ENCODE measurements at places on chromosomes 7 and 10.

- no peak for DNase-seq
Measured at GRCh38 chr7:121610243-121610642, 214.1 kb upstream of the FAM3C start.

DNA sequence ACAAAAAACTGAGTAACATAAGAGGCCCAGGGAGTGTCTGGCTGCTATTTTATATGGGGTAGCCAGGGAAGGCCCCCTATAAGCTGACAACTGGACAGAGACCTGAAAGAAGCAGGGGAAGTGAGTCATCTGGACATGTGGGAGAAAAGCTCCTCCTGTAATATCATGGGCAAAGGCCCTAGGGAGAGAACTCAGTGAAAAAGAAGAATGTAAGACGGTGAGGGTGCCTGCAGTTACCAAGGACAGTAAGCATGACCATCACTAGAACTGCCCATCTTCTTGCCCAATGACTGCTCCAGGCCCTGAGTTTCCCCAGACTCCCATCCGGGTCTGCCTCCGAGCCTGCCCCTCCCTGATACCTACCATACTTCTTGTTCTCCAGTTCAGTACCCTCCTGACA is 2.3 kb downstream of the ELMO1 start:
- no peak for DNase-seq

GRCh38 chr10:7580520-7580919 is 86.2 kb downstream of the ITIH5 start:
- DNase-seq = no peak

- no peak for DNase-seq
Measured at GRCh38 chr10:114397651-114398145, 6.6 kb downstream of the AFAP1L2 start.

GRCh38 chr10:108849688-108850087 is 1073.6 kb downstream of the XPNPEP1 start:
- DNase-seq = no peak

DNA sequence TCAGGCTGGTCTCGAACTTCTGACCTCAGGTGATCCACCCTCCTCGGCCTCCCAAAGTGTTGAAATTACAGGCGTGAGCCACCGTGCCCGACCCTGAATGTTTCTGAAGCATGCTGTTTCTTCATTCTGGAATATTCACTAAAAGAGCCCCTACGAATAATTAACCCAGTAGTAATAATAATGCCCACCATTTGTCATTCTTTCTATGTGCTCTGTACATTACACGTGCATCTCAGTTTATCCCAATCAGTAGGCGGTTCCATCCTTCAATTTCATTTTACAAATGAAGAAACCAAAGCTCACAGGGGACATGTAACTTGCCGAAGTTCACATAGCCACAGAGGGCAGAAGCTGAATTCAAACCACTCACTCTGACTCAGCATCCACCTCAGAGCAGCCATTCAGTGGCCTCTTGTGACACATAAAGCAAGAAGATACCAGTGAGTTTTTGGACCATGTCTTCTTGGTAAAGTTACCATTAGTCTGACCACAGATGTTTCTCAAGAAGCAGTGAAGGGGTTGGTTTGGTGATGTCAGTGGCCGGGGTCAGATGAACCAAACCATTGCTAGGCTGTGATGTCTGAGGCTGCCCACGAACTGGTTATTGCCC is 71.9 kb upstream of the DUSP5 start:
- DNase-seq = no peak

GRCh38 chr7:51689547-51689946 is 372.9 kb upstream of the COBL start:
- DNase-seq = no peak

DNA sequence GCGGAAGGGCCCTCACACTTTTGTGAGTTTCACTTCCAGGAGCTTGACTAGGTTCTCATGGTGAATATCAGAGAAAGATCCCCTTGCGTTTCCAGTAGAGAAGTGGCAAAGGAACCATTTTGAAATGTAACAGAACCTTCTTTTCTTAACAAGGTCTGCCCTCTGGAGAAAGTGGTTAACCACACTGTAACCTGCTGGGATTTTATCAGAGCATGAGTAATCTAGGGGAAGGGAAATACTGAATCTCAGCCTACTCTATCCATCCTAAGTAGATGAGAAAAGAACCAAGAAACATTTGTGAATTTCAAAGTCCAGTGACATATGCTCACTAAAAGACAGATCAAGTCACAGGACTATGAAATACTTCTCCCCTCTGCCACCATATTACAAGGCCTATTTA is 235.5 kb downstream of the ZEB1 start:
- no peak for DNase-seq

DNA sequence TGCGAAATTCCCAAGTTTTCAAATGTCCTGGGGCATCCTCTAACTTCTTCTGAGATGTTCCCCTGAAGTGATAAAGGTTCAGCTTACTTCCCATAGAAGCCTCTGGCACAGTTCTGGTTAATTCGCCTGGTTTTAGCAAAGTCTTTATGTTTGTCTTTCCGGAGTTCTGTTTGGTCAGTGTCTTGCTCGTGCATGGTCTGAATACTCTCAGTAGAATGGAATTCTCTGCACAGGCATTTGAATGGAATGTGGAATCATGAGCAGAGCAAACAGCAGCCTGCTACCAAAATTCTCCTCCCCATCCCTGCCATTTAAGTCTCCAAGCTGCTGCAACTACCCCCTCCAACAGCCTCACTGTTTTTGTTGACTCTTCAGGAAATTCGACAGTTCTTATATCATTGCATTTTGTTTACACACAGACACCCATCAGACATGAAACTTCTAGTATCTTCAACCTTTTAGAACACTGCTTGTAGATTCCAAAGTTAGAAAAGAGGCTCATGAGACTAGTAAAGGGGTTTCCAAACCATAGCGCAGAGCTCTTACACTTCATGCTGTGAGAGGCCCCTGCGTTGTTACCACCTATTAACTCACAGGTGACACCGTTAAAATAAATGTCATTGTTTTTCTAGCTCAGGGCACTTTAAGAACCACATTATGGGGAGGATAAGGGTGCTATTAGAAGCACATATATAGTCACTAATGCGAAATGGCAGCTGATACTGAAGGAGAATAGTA is 129.7 kb downstream of the PLCE1 start:
- no peak for DNase-seq

DNA sequence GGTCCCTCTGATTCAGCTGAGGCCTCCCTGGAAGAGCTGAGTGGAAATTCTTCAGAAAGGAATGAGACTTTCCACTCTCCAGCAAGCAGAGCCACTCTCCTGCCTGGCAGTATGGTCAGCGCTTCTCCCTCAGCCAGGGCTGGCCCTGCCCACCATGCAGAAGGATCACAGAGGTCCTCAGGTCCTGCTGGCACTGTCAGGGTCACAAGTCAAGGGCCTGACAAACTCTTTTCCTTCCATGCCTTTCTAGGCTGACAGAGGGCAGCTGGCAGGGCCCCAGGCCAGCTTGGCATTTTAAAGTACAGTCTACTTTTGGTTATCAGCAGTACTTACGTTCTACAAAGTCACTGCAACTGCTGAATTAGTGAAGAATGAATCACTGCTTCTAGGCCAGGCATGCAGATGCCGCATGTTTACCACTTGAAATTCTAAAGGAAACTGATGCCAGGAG is 119.3 kb upstream of the FRMD4A start:
- no peak for DNase-seq

- peak; percentile 25 for DNase-seq
Measured at GRCh38 chr10:97542169-97543024, 30.2 kb upstream of the ANKRD2 start.

DNA sequence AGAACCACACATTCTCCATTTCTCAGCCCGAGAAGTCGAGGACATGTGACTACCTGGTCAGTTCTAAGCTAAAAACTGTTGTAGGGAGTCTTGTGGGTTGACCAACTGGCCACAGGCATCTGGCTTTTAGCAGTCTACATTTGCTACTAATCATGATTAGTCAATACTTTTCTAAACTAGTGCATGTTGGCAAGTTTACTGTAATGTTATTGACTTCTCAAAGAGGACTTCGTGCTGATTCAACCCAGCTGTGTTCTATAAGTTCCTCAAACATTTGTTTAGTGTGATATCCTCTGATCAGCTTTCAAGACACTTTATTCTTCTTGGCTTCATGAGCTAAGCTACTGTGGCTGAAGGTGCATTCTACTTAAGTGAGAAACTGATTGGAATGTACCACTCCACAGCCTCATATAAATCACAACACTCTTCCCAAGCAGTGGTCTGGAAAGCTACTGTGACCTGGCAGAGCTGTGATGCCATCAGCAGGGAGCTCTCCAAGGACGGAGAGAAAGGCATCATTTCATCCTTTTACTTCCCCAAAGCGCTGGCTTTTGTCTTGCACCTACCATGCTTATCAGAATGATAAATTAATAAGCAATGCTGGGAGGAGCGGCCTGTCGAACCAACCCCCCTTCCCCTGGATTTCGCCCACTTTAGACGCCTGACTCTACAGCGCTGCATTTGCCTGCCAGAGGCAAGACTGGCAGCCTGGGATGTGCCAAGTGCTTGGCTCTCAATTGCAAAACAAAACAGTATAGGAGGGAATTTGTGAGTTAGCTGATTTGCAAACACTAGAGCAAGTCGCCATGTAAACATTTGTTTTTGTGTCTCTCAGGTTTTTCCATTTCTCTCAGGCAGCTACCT is 206.7 kb upstream of the PLXNA4 start:
- DNase-seq = no peak

- no peak for DNase-seq
Measured at GRCh38 chr10:30538086-30538485, 91.5 kb downstream of the LYZL2 start.

DNA sequence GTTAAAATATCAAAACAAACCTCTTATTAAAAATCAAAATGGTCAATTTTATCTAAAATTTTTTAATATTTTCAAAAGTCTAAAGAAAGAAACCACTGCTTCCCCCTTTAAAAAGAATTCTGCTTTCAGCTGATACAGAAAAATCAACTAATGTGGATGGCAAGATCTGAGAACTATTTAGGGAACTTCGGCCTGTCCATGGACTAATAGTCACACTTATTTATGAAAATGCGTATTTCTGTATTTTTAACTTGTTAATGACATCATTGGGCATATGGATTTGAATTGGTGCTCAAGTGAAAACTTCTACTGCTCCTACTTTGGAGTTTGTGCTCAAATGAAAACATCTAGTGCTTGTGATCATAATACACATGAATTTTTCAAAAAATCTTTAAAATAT is 31.9 kb downstream of the RNLS start:
- no peak for DNase-seq

DNA sequence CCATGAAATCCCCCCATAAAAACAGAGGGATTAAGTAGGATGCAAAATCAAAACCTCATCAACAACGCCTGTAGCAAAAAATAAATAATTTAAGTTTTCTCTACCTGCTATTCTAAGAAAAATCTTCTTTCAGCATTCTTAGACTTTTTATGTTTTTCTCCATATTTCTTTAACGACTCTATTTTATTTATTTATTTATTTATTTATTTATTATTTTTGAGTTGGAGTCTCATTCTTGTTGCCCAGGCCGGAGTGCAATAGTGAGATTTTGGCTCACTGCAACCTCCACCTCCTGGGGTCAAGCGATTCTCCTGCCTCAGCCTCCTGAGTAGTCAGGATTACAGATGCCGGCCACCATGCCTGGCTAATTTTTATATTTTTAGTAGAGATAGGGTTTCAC is 192.5 kb downstream of the SEMA3E start:
- DNase-seq = no peak

GRCh38 chr7:140673063-140673773 is 473 bp downstream of the ADCK2 start:
- DNase-seq = peak; percentile 56

DNA sequence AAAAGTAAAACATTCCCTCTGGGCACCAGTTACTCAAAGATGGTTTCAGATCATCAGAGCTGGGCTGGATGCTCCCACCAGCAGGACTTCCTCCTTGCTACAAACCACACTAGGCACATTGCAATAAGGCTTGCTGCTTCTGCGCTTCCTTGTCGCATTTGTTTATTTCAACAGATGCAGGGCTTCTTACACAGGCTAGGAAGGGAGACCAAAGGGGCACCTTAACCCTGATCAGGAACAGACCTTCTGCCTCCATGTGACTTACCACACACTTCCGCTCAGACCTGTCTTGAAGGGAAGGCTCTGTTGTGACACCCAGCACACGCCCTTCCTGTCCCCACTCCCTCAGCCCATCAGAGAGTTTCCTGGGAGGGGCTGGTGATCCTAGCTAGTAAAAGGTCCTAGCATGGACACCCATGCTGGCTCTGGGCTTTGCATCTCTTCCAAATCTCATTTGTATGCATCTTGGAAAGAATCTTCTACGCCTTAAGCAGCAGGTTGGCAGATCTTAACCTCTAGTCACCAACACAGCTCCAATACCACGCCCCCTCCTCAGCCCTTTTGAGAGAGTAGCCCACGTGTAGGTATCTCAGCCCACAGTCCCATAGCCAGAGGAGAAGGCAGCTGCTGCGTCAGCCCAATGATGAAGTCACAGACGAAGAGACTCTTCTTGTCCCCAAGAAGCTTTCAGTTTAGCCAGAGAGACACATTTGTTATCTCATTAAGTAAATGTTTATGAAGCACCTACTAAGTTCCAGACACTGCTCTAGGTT is 47.1 kb upstream of the SVIL start:
- no peak for DNase-seq

DNA sequence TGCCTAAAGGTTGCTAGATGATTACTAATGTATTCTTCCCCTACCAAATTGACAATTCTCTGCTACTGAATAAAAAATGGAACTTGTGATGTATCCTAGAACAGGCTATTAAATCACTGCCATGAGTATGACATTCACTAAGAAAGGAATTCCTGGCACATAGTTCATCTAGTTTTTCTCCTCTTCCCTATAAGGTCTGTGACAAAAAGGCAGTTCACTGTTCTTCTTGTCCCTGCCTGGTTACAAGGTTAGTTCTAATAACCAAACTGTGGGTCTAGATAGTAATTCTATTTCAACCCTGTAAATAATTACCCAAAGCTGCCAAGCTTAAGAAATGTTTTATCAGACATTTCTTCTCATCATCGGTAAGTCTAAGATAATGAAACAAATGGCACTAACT is 245.6 kb downstream of the BICC1 start:
- no peak for DNase-seq

DNA sequence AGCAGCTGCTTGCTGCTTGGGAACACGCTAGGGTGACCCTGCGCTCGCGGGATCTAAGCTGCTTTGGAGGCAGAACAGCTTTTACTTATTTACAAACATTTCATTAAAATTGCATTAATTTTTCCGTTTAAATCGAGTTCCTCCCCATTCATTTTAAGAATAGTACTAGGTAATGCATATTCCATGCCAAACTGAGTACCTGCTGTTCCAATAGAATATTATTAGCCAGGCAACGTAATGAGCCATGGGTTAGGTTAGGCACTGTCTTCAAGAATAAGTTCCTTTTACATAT is 860 bp downstream of the EXOC6 start:
- DNase-seq = no peak

DNA sequence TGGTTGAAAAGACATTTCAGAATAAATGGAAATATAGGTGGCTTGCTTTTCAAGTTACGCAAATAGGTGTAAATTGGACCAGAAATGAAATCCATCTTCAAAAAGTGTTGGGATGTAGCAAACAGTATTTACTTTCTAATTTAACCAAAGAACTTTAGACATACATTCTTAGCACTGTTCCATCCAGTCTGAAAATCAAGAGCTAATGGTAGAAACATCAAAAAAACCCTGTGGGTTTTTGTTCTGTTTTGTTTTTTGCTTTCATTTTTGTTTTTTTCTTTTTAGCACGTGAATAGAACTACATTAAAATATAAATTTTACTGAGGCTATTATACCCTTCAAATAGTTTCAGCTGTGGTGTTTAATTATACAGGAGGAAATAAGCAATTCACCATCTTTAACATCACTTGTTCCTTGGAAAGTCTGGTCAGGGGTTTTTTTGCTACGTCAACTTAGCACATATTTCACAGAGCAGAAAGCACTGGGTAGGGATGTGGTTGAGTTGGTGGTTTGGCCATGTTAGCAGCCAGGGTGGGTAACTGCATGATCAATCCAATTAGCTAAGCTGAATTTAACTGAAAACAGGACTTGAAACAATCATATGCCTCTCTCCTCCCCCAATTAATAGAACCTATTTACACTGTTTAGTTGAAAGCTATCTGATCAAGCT is 275.4 kb upstream of the PFKP start:
- DNase-seq = no peak

All from stimulated activated CD4-positive, alpha-beta T cell treated with anti-CD3 and anti-CD28 coated beads, Interleukin-1b, Interleukin-23, amount 100 ng/mL, for 4 hours (primary cell).